ENCODE measurements at places on chromosomes 1 and 21. TPM values are rescaled to one million over a fixed set of nuclear protein-coding genes. Genes with fewer than 3 reads are reported as not detected.
A peak's percentile ranks its signal among the peaks of the same experiment; 100 is the strongest.

The NPPB gene
- total RNA-seq, result not detected

- DNase-seq, result no peak
These were observed 80.7 kb upstream of the DUSP10 start for GRCh38 chr1:221822591-221822990.

DNA sequence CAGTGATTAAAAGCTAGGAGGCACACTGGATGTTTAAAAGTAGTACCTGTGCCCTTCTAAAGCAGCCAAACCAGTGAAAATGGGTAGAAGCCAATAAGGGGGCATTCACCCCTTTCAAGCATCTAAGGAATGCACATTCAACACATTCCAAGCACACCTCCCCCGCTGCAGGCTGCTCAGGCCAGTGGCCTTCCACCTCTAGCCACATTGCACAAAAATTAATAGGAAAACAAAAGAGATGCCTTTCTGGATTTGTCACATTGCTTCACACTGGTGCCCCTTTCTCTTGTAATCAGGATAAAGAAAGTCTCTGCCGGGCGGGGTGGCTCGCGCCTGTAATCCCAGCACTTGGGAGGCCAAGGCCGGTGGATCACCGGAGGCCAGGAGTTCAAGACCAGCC lies 834.0 kb downstream of the USP25 start:
- DNase-seq, result no peak

DNA sequence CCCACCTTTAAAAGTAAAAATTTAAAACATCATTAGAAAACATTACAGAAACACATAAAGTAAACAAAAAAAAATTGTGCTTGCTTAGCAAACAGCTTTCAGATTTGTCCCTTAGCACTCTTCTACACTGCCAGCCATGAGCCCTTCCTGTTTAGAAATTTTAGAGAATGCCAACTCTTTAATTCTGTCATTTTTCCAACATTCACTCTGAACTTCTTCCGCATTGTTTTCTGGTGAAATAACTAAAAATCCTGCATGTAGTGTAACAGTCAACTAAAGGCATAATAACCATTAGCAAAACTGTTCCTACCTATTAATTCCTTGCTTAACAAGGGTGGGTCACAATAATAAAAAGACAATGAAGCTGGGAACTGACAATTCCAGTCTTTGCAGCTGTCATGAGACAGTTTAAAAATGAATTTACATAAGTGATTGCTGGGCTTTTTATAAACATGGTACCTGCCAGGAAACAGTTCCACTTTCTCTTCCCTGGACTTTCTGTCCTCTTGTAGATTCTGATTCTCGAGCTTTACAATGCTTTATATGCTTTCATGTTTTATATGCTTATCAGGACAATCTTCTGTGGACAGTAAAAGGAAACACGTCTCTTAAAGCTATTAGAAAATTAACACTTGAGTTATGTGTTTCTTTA lies 19.0 kb downstream of the GNG12 start:
- DNase-seq, result no peak

DNA sequence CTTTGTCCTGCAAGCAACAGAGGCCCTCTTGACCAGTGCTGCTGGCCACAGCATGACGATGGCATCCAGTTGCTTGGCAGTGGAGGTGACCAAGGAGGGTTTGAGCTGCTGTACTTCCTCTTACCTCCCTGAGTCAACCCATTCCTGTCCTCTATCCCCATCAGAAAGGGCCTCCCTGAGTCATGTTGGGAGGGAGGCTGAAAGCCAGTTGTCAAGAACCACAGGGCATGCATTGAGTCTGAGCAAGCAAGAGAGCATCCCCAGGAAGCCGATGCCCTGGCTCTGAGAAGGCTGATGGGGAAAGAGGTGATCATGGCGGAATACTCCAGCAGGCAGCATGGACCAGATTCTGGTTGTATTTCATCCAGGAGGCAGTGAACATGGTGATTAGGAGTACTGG lies 69.6 kb downstream of the LACTBL1 start:
- no peak for DNase-seq

The IL6R gene
- 49.0 TPM for total RNA-seq

GRCh38 chr1:181061891-181062835 lies 26.3 kb upstream of the IER5 start:
- no peak for DNase-seq

GRCh38 chr1:19923137-19923952 lies at the start of gene PLA2G2E:
Gene PLA2G2E (minus strand): TSS chr1:19923617. CDS start chr1:19923559, 58 bp downstream.
- DNase-seq, result no peak

The DDOST gene
- total RNA-seq, result 55.8 TPM

GRCh38 chr1:84090447-84091245 lies 53.4 kb upstream of the PRKACB start:
- no peak for DNase-seq

The NUDT4B gene
- not detected for total RNA-seq

DNA sequence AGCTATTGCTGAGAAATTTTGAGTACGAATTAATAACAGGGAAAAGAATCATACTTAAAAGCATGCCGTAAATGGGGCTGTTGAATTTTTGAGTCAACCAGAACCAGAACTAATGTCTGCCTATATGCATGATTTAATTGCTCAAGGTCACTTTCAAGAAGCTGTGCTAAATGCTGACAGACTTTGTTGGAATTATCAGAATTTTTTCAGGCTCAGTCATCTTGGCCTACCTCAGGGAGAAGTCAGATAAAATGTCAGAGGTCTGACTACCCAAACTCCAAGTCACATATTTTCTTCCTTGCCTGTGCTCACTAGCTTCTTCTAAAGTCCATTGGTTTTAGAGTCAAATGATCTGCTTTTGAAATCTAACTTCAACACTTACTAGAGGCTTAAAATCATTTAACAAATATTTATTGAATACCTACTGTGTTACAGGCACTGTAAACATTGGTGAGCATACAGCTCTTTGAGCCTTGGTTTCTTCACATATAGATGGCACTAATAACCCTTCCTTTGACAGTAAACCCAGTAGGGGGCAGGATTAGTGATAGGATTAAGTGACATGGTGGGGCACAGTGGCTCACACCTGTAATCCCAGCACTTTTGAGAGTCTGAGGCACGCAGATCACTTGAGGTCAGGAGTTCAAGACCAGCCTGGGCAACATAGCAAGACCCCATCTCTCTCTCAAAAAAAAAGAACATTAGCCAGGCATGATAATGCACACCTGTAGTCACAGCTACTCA lies 121.2 kb upstream of the SLC44A3 start:
- no peak for DNase-seq

The CD160 gene
- not detected for total RNA-seq

The C1orf94 gene
- not detected for total RNA-seq

- DNase-seq, result peak; percentile 64
These were observed 8.9 kb upstream of the GPR37L1 start for GRCh38 chr1:202113690-202114300.

DNA sequence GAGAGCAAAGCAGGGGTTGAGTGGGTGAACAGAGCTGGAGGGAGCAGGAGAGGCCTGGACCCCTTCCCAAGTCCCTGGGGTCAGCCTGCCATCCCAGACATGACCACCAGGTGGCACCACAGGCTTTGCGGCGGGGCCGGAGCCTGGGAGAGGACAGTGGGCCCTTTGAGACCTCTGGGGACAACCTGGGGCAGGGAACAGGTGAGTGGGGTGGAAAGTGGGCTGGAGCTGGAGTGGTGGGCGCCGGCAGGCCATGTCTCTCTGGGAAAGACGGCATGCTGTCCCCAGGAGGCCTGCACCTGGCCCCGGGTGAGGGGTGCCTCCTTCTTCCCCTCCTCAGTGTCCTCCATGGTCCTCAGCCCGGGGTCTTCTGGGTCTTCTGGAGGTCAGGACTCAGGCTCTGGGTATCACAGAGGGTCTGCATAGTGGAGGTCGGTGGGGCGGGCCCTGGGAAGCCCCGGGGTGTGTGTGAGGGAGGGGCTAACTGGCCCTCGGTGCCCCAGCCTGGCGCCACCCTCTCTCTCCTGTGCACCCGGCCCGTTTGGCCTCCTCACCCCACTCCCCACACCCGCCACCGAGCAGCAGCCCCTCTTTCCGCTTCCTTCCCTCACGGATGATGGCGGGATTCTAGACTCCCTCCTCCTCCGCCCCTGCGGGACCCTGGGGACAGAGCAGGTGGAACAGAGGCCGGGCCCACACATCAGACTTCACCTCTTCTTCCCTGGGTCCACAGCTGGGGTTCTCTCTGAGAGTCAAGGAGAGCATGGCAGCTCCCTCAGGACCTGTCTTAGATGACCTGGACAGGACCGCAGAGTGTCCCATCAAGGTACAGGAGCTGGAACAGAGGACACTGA lies 28.5 kb upstream of the PKP1 start:
- peak; percentile 77 for DNase-seq

The GJC2 gene
- total RNA-seq, result 1.7 TPM

Data from stomach (tissue), 19 donors.